Urinary bladder (tissue), 4 donors: ENCODE measurements at places on chromosomes 12 and 14. TPM values are rescaled to one million over a fixed set of nuclear protein-coding genes. Genes with fewer than 3 reads are reported as not detected.

GRCh38 chr14:62158779-62159178 lies 396.6 kb downstream of the SNAPC1 start:
- no peak for DNase-seq

DNA sequence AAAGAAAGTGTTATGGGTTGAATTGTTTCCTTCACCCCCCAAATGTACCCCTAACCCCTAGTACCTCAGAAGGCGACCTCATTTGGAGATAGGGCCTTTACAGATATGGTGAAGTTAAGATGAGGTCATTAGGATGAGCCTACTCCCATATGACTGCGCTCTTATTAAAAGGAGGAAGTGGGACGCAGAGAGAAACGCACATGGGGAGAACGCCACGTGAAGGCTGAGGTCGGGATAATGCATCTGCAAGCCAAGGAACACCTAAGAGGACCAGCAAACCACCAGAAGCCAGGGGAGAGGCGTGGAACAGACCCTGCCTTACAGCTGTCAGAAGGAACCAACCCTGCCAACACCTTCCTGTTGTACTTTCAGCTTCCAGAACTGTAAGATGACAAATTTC lies 1.7 kb upstream of the NRIP2 start:
- no peak for DNase-seq

DNA sequence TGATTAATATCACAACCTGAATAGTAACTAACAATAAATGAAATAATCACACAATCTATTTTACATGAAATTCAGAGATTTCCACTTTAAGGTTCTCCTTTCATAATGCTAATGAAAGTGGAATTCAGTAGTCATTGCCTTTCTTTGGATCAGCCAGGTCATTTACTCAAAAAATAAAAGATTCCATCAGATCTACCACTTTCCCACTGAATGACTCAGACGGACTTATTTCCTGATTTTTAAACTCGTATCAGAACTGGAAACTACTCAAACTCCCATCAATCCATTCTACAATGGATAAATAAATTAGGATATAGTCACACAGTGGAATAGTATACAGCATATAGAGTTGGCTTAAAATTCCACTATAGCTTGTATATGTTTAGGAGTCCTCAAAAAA lies 237.1 kb downstream of the MED13L start:
- no peak for DNase-seq

GRCh38 chr12:51845482-51845881 lies 3.0 kb downstream of the FIGNL2 start:
- no peak for DNase-seq

- DNase-seq = no peak
Measured at GRCh38 chr12:130160711-130161231, 1.5 kb upstream of the FZD10 start.

The TMEM52B gene
- 0.11 TPM for total RNA-seq

The TTC6 gene
- 7.1 TPM for total RNA-seq
